ENCODE measurements at places on chromosomes 7 and 10.
A peak's percentile ranks its signal among the peaks of the same experiment; 100 is the strongest.

- no peak for DNase-seq
Measured at GRCh38 chr7:37448011-37448635, 541 bp downstream of the ELMO1 start.

- no peak for DNase-seq
Measured at GRCh38 chr7:31991846-31992245, 78.4 kb downstream of the PDE1C start.

GRCh38 chr10:68595513-68595912, 35.4 kb downstream of the TET1 start:
- no peak for DNase-seq

DNA sequence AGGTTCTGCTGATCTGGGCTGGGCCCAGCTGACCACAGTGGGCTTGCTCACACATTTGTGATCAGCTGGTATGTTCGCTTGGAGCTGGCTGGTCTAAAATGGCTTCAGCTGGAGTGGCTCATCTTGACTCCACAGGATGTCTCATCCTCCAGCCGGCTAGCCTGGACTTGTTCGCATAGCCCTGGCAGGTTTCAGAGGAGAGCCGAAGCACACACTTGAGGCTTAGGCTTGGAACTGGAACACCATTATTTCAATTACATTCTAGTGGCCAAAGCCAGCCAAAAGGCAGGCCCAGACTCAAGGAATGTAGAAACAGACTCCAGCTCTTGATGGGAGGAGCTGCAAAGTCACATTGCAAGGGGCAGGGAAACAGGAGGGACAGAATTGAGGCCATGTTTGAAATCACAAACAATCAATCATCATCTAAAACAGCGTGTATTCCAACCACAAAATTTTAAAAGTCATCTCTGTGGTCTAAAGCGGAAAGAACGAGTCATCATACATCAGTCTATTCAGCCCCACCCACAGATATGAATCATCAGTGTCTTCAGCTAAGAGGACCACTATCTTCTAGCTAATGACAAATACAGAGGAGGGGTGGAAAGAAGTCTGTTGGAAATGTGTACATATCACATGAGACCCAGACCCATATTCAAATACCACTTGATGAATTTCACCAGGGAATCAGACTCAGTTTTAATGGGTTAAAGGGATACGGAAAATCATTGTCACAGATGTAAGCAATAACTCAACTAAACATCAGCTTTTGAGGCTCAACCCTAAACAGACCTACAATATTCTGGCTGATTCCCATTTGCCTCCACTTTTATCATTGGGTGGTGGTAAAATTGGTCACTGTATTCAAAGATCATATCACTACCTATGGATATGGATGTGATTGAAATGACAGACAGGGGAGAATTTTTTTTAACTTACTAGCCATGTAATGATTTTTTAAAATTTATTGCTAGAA, 139.0 kb upstream of the MKLN1 start:
- peak; percentile 91 for DNase-seq

GRCh38 chr7:20459419-20459818, 128.7 kb downstream of the ITGB8 start:
- no peak for DNase-seq

DNA sequence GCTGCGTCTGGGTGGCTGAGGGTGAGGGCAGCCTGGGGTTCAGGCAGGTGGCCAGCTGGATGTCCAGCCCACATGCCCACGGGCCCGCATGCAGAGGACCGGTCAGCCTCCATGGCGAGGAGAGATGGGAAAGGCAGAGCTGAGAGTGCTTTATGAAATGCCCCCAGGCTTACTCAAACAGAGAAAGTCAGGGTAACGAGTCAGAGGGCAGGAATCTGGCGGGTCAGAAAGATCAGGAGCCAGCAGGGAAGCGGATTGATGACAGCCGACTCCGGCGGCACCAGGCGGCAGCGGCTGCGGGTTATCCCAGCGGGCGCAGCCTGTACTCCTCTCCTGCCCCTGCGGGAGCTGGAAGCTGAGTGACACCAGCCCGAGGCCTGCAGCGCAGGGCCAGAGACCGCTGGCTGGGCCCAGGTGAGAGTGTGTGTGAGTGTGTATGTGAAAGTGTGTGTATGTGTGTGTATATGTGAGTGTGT, 13.4 kb downstream of the SLC13A4 start:
- peak; percentile 65 for DNase-seq

GRCh38 chr7:140722254-140722653, 25.7 kb downstream of the NDUFB2 start:
- DNase-seq: no peak

DNA sequence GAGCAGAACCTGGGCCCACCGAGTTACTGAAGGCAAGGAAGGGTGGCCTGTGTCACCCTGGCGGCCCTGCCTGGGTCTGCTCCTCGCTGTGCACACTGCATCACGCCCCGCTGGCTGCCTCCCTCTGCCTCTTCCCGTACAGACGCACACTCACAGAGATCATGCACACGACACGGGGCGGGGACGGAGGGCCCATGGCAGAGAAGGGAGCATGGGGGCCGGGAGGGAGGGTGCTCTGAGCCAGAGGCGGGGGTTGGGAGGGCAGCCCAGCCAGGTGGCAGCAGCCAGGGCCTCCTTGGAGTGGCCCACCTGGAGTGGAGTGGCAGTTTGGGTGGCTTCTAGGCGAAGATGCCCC, 16.6 kb downstream of the BUD23 start:
- no peak for DNase-seq

GRCh38 chr10:45657033-45657926, 15.3 kb downstream of the ZFAND4 start:
- no peak for DNase-seq

- DNase-seq: no peak
Measured at GRCh38 chr10:87761892-87762291, 56.1 kb downstream of the ATAD1 start.

DNA sequence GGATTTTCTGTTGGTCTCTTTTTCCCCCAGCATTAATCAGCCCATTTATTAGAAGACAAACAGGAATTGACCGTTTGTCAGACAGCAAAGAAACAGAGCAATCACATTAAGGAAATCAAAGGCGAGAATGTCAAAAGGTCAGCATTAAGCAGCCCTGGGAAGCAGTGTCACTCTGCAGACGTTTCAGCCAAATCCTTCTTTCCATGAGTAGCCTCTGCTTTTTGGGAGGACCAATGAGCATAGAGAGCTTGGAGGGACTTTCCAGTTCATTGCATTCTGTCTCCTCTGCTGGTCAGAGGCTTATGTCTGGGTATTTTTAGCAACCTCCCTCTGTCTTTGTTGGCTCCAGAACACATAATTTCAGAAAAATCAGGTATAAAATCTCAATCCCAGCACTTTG, 481.4 kb downstream of the GALNT17 start:
- DNase-seq: no peak

DNA sequence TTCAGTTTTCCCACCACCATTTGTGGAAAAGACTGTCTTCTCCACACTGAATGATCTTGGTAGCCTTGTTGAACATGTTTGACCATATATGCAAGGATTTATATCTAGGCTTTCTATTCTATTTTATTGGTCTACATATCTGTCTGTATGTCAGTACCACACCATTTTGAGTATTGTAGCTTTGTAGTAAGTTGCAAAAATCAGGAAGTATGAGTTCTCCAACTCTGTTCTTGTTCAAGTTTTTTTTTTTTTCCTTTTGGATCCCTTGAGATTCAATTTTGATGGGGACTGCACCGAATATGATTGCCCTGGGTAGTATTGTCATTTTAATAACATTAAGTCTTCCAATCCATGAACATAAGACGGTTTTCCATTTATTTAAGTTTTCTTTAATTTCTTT, 176.8 kb downstream of the DNAJC1 start:
- no peak for DNase-seq

DNA sequence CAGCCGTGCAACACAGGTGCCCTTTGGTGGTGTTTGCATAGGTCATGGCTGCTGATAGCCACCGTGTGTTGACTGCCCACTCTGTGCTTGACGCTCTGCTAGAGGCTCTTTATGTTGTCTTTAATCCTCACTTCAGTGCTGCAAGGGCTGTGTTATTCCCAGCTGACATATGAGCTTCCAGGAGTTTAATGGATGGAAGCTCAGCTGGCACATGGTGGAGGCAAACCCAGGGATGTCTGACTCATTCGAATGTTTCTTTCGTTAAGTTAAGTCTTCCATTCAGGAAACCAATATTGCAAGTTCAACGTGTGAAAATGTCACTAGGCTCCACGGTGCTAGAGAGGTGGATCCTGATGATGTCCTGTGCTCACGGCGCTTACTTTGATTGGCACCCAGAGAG, 378.4 kb downstream of the DPP6 start:
- DNase-seq: no peak

DNA sequence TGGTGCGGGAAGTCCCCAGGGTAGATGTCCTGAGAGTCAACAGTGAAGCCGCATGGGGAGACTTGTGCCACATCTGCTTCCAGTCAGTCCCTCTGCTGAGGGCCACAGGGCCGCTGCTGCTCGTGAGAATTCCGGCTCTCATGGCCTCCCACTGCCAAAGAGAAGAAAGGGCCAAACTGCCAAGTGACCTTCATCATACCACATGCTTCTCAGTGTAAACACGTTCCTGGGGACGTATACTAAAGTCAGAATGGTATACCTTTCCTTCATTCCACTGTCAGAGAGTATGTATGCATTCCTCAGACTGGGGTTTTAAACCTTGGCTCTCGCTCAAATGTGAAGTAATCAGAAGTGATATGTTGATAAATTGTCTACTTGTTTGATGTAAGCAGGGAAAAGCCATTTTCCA, 52.8 kb upstream of the SEC61G start:
- no peak for DNase-seq

DNA sequence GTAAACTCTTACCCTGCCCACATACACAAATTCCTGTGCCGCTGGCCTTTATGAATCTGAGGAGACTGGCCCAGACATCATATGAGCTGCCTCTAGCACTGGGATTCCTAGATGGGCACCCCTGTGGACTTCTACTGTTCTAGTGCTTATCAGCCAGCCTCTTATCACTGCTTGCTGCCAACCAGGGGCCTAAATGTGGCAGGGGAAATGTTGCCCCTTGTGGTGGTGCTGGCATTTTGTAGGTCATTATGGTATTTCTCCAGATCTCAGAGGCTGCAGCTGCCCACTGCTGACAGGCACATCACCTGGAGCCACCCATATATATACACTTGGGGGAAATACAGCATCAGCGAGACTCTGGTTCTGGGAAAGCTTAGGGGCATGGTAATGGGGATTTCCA, 5.4 kb downstream of the SFR1 start:
- no peak for DNase-seq

GRCh38 chr10:75742355-75742754, 310.9 kb downstream of the LRMDA start:
- no peak for DNase-seq

DNA sequence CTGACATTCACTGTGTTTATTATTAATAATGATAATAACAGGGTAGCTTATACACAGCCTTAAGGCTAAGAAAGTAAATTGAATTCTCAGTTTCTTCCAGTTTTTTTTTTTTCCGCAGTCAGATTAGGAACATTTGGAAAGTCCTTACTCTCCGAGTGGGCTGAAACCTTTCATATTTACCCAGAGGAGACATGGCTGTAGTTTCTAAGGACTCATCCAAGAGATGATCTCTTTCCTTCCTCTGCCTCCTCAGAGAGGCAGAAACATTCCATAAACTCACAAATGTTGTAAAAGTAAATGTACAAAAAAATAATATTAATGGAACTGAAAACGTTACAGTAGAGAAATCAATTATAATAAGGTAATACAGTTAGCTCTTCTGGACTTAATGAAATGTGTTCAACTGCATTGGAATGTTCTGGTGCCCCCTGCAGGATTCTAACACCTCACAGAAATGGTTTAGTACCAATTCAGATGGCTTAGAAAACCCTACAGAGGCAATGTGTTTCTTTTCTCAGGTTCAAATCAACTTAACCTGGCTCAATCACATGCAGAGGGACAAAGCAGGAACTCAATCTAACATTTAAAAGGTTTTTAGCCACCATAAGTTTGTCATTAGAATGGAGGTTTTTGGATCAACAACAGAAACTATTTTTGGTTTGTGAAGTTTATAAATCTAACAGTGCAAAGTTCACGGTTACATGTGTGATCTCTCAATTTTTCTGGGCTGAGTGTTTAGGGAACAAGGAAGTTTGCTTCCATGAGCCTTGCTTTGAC, 71.7 kb downstream of the ICA1 start:
- peak; percentile 28 for DNase-seq

DNA sequence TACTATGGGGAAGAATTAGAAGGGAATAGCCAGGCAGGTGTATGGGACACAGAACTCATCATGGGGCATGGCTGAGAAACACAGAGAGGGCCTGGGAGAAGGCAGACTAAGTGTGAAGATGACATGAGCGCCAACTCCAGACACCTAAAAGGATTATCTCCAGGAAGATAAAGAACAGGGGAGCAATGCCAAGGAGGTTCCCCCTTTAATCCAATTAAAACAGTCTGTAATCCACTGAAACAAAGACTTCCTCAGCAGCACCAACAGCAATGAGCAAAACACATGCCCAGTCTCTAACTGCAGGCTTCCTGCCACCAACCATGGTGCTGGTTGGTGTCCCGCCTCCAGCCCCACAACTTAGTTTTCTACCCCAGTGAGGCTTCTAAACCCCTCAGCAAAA, 108.9 kb downstream of the GRID1 start:
- no peak for DNase-seq

GRCh38 chr10:2117641-2118040, 380.3 kb upstream of the ADARB2 start:
- DNase-seq: no peak

DNA sequence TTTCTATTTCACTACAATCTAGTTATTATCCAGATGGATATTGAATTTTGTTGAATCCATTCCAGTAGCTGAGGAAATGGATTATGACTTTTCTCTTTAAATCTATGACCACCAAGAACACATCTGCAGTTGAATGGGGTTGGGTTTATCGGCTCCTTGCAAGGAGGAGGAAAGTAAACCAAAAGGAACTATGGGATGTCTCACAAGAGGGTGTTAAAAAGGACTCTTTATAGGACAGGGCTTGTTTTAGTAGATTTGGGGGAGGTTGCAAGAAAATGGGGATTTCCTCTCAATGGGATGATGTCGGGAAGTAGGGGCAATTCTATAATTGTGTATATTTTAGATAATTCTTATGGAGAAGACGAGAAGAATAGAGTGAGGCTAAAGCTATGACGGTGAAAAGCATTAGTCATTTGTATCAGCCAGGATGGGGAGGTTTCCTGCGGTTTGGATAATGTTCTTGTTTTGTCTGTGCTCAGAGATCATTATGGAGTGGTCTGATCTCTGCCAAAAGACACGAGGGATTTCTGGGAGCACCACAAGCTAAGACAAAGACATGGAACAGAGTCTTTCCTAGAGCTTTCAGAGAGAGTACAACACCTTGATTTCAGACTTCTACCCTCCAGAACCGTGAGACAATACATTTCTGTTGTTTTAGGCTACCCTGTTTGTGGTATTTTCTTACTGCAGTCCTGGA, 5.3 kb upstream of the LRRC61 start:
- DNase-seq: no peak

- DNase-seq: no peak
Measured at GRCh38 chr7:93836116-93836515, 54.4 kb downstream of the TFPI2 start.

DNA sequence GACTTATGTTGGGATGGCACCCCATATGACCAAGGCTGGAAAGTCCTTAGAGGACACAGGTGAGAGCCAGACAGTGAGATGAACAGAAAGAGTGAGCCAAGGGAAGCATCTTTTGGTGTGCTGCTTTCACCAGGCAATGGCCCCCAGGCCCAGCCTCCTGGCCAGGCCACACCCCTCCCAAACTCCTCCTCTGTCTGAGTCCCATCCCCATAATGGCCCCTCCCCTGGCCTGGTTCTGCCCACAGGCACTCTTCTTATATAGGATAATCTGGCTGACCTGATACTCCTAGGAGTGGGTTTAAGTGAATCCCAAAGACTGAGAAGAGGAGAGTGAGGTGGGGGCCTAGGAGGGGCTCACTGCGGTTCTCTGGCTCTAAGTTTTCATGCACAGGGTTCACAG, 252.5 kb downstream of the RPS24 start:
- no peak for DNase-seq

GRCh38 chr10:70594161-70594560, 8.4 kb downstream of the PRF1 start:
- no peak for DNase-seq
